ENCODE measurements at places on chromosomes 16 and 17.

DNA sequence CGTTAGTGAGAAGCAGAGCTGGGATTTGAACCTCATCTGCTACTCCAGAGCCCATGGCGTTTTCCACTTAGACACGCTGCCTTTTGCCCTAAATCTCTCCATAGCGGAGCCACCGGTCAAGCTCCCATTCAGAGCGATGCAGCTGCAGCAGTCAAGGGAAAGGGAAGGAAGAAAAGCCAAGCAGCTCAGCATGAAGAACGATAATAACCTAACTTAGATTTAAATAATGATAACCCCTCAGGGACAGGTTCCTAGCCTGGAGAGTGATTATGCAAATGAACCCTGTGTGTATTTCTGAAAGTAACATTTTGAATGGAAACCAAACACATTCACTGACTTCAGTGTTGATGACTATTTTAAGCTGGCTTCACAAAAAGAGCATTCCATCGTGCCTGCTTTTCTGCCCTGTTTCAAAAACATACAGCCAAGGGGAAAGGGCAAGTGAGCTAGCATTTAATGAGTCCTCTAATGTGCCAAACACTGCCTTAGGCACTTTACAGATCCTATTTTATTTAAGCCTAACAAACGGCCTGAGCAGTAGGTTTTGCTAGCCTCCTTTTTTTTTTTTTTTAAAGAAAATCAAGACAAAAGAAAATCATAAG is 798.3 kb downstream of the CDH8 start:
- DNase-seq = no peak

- no peak for DNase-seq
Measured at GRCh38 chr17:27502526-27503324, 46.5 kb downstream of the KSR1 start.

GRCh38 chr16:72428681-72429376 is 256.9 kb upstream of the PMFBP1 start:
- no peak for DNase-seq

DNA sequence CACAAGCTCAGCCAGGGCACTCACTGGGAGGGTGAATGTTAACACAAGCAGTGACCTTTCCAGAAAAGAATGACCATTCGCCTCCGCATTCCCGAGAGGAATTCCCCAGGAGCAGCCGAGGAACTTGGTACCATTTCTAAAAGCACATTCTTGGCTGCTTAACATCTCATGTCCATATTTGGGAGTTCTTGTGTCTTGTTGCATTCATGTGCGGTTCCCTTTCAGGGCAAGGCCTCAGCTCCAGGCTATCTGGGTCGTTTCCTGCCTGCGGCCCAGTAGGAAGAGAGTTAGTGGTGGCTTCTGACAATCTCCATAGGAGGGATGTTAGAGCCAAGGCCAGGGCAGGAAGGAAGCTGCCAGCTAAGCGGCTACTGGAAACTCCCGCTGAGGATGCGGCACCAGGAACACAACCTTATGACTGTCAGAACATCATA is 27.8 kb upstream of the MEAK7 start:
- DNase-seq = no peak

GRCh38 chr16:23944381-23944780 is 108.6 kb downstream of the PRKCB start:
- DNase-seq = no peak

DNA sequence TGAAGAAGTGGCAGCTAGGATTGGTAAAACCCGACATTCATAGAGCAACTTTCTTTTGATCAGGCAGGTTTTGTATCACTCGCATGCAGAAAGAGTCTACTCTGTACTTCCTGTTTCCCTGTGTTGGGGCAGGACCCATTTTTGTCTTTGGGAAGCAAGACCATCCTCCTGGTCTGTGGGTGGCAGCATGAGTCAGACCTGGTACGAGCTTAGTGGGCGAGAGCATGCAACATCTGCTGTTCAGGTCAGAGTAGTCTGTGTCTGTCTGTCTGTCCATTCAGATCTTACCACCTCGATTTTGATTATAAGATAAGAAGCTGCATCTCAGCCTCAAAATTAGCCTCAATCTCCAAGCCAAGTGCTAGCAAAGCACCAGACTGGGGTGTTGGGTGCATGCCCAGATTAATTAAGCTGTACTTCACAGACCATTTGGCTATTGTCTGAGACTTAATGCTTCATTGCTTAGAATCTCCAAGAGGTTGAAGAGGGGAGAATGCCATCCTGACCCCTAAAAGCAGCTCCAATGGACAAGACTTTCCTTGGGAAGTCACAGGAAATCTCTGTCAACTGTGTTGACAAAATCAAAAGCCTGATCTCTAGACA is 110.9 kb downstream of the XYLT1 start:
- peak; percentile 36 for DNase-seq

DNA sequence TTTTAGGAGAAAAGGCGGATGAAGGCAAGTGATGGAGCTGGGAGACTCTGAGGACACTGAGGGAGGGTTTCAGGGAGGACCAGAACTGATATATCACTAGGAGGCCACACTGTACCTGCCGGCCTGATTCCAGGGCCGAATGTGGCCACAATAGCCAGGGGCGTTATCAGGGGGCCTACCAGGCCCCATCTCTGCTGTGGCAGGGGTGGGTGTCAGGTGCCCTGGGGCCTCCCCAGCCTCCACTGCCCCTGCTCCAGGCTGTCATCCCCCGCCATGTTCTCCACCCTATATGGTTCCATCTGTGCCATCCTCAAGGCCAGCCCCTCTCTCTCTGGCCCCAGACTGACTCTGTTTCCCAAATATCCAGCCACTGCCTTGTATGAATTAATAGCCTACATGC is 246.5 kb downstream of the GSG1L start:
- no peak for DNase-seq

GRCh38 chr16:50386774-50387173 is 18.0 kb upstream of the BRD7 start:
- DNase-seq = no peak

GRCh38 chr16:89748921-89749320 is 27.6 kb downstream of the ZNF276 start:
- no peak for DNase-seq

- no peak for DNase-seq
Measured at GRCh38 chr17:80907281-80907680, 84.4 kb upstream of the CHMP6 start.

DNA sequence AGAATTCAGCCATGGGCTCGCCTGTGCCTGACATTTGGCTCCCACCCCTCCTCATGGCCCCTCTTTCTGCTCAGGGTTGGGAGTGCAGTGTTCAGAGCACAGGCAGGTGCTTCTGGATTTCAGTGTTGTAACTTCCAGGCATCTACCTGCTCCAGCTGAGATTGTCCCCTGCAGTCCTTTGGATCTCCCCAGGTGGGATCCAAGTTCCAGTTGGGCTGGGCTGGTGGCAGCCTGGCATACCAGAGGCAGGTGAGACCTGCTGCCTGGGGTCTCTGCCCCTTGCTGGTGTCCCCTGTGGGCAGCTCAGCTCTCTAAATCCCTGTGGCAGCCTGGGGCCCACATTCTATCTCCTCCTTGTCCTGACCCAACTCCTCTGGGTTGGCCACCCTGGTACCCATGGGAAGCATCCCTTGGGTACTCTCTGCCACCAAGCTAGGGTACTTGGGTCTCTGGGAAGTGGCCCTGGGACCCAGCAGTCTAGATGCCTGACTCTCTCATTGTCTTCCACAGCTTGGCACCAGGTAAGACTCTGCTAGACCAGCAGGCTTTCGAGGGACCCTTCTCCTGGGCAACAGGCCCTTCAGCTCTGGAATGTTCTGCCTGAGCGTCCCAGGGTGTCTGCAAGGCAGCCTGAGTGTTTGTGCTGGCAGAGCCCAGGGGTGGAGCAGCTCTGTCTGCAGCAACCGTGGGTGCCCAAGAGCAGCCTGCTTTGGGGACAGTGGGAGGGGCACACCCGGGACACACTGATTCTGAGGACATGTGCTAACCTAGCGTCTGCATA is 42.5 kb downstream of the DNAH17 start:
- DNase-seq = no peak

DNA sequence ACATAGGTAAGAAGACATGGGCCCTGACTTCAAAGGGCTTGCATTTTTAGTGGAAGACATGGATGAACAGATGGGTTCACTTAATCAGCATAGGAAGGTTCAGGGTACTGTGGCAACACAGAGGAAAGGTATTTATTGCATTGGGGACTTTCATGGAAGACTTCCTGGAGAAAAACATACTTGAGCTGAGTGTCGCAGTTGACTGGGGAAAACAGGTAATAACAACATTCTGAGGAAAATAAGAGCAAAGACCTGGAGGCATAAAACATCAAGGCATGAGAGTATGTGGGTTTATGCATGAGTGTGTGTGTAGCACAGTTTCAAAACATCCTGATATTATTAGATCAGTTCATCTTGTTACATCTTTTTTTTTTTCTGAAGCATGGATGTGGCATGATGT is 82.7 kb downstream of the MAP2K6 start:
- no peak for DNase-seq

- no peak for DNase-seq
Measured at GRCh38 chr16:84247331-84247730, 7.5 kb upstream of the KCNG4 start.

DNA sequence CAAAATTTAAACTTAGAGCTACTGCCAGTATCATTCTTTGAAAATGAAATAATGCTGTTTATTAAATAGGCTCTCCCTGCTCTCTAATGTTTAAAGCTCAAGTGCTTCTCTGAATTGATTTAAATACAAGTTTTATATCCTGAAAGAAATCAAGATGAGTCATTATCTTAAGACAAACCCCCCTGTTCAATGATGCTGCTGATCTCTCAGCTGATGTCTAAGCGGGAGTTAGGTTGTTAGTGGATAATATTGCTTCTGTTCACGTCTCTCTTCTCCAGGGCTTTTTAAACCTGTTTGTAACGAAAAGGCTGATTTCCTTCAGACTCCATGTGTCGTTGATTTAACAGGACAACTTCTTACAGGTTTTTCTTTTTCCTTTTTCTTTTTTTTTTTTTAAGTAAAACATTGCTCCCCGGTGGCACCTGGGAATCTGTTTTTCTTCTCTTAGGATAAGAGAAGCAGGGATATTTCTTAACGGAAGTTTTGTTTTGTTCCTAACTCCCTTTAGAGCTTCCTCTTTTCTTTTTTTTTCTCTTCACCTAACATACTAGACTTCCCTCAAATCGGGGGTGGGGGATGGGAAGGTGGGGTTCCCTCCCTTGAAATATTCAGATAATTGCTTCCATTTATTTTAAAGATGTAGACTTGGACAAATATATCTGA is 807 bp upstream of the LYRM9 start:
- no peak for DNase-seq

GRCh38 chr17:9802294-9802693 is 10.9 kb upstream of the DHRS7C start:
- no peak for DNase-seq

- no peak for DNase-seq
Measured at GRCh38 chr17:67156269-67157199, 88.5 kb downstream of the HELZ start.

- no peak for DNase-seq
Measured at GRCh38 chr16:2482708-2483534, 8.0 kb downstream of the TBC1D24 start.

DNA sequence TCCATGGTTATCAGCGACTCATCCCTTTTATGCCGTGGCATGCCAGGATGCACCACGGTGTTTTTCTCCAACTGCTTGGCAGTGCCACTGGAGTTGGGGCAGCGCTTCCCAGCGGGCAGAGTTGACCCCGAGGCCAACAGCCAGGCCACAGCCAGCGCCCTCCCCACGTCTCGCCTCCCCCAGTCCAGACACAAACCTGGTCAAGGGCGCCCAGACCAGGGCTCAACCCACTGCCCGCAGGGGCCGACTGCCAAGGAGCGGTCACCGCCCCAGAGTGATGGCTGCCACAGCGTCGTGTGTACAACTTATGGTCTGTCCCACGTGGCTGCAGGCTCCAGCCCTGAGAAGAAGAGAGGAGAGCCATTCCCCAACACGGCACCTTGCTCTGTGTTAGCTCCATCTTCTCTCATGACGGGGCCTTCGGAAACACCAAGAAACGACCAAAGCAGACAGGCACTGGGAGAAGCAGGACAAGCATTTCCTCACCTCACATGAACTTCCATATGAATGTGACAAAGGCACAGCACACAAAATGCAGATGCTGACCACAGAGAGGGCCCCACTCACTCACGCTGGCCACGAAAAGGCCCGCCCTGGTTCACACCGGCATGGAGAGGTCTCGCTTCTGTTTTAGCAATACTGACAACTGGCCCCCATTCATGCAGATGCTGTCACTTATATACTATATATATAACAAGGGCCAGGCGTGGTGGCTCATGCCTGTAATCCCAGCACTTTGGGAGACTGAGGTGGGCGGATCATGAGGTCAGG is 27.0 kb downstream of the AXIN1 start:
- DNase-seq = no peak

- DNase-seq = no peak
Measured at GRCh38 chr16:4609200-4610010, 5.3 kb downstream of the UBALD1 start.

GRCh38 chr17:77579682-77580081 is 378.8 kb upstream of the TNRC6C start:
- no peak for DNase-seq

DNA sequence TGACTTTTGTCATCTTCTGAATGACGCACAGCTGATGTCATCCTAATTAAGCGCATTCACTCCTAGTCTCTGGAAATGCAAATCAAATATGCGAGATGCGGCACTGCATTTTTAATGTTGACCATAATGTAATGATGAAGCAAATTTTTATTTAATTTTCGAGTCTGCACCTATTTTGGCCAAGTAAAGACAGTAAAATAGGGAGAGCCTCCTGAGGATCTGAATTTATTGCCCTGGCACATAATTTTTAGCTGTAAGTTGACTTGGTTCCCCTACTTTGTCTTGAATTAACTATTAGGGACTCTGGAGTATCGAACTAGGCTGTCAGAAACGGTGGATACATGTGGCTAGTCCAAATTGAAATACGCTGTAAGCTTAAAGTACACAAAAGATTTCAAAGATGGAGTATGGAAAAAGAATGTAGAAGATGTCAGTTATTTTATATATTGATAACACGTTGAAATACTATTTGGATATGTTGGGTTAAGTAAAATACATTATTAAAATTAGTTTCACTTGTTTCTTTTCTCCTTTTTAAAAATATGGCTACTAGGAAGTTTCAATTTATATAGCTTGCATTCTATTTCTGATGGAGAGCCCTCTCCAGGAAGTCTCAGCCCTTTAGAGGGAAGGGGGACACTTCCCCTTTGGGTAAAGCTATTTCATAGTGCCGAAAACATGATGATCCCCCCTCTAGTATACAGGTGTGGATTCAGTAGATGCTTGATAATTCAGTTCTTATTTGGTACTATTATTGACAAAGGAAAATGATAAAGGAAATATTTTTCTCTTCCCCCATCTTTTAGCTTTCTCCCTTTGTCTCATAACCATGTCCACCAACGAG is 991 bp downstream of the KPNA2 start:
- no peak for DNase-seq

GRCh38 chr17:44396946-44397345 is 7.5 kb upstream of the ITGA2B start:
- no peak for DNase-seq

DNA sequence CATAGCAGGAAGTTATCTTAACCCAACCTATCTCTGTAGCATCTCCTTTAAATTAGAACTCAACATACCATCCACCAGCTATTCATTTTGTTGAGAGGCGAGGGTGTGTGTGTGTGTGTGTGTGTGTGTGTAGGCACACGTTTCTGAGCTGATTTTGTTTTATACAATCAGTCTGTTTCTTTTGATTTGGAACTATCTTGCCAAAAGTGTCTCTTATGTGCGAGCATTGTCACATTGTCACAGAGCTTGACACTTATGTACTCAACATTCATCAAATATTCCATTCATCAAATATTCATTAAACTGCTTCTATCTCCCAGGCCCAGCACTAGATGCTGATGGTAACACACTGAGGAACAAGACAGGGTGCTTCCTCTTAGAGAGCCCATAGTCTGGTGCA is 180.4 kb downstream of the HAPSTR1 start:
- DNase-seq = no peak

- DNase-seq = peak; percentile 39
Measured at GRCh38 chr16:11665071-11665491, 3.2 kb upstream of the SNN start.

Measured in activated gamma-delta T cell treated with Interleukin-2 at 50 U/mL for 16 hours (primary cell).